ENCODE measurements at places on chromosomes 1 and 21.
A peak's percentile ranks its signal among the peaks of the same experiment; 100 is the strongest.

DNA sequence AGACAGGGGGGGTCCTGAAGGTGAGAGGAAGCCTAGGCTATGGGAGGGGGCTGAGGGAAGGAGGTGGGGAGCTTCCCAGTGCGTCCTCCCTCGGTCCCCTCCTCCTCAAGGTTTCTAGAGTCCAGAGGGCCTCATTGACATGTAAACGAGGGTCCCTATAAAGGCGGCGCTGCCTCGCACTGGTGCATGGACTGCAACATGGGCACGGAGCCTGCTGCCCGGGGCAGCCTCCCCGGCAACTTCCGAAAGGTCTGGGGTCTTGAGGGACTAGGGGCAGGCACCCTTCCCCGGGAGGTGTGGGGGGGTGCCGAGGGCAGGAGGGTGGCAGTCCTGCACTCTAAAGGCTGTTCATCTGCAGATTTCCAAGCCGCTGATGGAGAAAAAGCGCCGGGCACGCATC lies at the start of gene HES3:
TSS of gene HES3 (plus strand) at position 187 of the 400 bp plus-strand sequence. CDS start at position 374, 187 bp downstream.
- DNase-seq = no peak

- peak; percentile 68 for DNase-seq
Measured at GRCh38 chr21:33168886-33169285, 60.9 kb upstream of the IFNAR2 start.

DNA sequence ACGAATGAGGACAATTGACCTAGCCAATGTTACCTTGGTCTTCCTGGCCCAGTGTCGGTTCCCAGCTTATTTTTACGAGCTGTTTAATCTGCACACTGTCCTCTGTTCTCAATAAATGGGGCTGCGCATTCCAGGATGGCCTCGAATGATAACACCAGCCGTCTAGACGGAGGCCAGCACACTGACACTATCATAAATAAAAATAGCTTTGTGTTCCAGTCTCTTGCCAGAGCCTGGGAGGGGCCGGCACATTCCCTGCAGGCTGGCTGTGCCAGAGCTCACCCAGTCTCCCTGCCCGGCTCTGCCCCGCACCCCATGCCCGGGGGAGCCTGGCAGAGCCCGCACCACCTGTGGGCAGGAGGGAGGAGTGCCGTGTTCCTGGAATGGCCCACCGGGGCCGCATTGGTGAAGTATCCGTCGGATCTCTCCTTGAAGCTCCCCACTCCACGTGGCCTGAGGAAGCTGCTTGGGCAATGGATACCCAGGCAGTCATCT lies 92.1 kb downstream of the SPSB1 start:
- DNase-seq = no peak

DNA sequence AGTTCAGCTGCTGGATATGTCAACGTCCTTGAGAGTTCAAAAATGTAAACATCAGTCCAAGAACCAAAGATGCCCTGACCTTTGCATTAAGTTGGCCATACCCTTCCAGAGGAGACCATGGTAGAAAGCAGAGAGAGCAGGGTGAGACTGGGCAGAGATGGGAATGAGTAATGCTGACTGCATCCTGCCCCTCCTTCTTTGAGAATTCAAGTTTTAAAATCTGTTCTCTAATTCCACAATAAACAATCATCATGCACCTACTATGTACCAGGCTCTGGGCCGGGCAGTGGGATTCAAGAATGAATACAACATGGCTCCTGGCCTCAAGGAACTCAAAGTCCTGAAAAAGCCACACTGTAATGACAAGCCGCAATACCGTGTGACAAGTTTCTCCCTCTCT lies 3.9 kb upstream of the HAO2 start:
- peak; percentile 82 for DNase-seq

GRCh38 chr1:160741612-160742348 lies 2.7 kb downstream of the SLAMF7 start:
- DNase-seq = no peak

GRCh38 chr1:80059940-80060339 lies 1053.4 kb upstream of the ADGRL4 start:
- DNase-seq = peak; percentile 77

DNA sequence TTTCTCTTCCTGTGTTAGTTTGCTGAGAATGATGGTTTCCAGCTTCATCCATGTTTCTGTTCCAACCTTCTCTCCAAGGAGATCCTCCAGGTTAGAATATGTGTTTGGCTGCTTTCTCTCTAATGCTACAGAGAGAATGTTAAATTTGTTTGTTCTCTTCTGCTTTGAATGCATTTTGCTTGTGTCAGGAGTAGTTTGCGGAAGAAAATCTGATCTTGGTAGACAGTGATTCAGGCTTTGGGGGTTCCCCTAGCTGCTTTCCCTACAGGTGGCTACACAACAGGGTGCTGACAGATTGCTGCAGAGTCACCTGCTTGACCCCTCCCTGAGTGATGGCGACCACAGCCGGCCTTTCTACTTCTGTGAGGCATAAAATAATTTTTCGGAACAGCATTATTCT lies 41.8 kb downstream of the MACO1 start:
- peak; percentile 52 for DNase-seq

GRCh38 chr1:109929588-109930251 lies 19.1 kb downstream of the CSF1 start:
- no peak for DNase-seq

All from bronchial epithelial cell (primary cell).